ENCODE measurements at places on chromosomes 2 and 18.
A peak's percentile ranks its signal among the peaks of the same experiment; 100 is the strongest.

DNA sequence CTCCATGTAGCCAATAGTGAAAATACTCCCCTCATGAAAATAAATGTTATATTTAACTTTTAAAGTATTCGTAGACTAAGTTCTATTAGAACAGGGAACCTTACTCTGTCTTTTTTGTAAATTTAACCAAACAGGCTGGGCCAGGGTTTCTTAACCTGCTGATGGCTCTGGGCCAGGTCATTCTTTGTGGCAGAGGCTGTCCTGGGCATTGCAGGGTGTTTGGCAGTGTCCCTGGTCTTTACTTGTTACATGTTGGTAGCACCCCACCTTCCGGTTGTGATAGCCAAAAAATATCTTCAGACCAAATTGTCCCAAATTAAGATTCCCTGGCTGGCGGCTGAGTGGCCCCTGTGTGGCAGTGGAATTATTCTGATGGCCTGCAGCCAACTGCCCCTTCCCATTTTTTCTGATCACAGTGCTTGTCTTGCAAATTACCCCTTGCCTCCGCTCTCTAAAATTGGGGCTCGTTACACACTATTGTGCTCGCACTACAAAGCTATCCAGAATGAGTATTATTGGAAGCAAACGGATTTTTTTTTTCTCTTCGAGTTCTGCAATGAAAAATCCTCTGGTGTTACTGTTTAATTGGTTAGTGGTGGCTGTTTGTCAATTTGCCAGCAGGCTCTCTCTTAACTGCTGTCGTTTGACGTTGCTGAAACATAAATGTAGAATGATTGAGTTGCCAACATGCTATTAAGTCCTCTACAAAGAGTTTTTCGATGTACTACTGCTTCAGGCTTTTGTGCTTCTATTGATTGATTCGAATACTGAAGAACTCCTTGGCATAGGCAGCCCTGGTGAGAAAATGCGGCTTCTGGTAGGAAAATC is 216.9 kb downstream of the SH3RF3 start:
- H3K27me3 ChIP-seq: no peaks in the 10 kb centered on the region
- peaks cover 3% of the 10 kb centered on the region for H3K36me3 ChIP-seq
- H3K4me1 ChIP-seq: peaks cover 19% of the 10 kb centered on the region
- DNase-seq: no peak

GRCh38 chr2:166671801-166672200 is 177.8 kb upstream of the SCN7A start:
- no peak overlapping the region for H3K27ac ChIP-seq
- DNase-seq: peak; percentile 11
- no peaks in the 10 kb centered on the region for H3K27me3 ChIP-seq
- H3K4me3 ChIP-seq: no peak overlapping the region
- H3K36me3 ChIP-seq: no peaks in the 10 kb centered on the region

GRCh38 chr2:232781765-232782164 is 5.4 kb upstream of the KCNJ13 start:
- H3K4me3 ChIP-seq: no peak overlapping the region
- peaks cover 5% of the 10 kb centered on the region for H3K36me3 ChIP-seq
- no peaks in the 10 kb centered on the region for H3K27me3 ChIP-seq
- H3K27ac ChIP-seq: no peak overlapping the region
- no peaks in the 10 kb centered on the region for H3K4me1 ChIP-seq
- DNase-seq: peak; percentile 85

GRCh38 chr2:28357055-28357454 is 35.6 kb upstream of the FOSL2 start:
- H3K27ac ChIP-seq: peak overlapping the region; percentile 77
- DNase-seq: no peak
- peaks cover 24% of the 10 kb centered on the region for H3K4me1 ChIP-seq
- no peak overlapping the region for H3K4me3 ChIP-seq

DNA sequence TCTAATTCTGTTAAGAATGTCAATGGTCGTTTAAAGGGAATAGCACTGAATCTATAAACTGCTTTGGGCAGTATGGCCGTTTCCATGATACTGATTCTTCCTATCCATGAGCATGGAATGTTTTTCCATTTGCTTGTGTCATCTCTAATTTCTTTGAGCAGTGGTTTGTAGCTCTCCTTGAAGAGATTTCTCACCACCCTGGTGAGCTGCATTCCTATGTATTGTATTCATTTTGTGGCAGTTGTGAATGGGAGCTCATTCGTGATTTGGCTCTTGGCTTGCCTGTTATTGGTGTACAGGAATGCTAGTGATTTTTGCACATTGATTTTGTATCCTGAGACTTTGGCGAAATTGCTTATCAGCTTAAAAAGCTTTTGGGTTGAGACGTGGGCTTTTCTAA is 38.3 kb upstream of the WDR75 start:
- H3K27ac ChIP-seq: no peak overlapping the region
- DNase-seq: peak; percentile 66
- no peaks in the 10 kb centered on the region for H3K27me3 ChIP-seq
- H3K36me3 ChIP-seq: no peaks in the 10 kb centered on the region
- H3K4me3 ChIP-seq: no peak overlapping the region
- peaks cover 2% of the 10 kb centered on the region for H3K4me1 ChIP-seq

DNA sequence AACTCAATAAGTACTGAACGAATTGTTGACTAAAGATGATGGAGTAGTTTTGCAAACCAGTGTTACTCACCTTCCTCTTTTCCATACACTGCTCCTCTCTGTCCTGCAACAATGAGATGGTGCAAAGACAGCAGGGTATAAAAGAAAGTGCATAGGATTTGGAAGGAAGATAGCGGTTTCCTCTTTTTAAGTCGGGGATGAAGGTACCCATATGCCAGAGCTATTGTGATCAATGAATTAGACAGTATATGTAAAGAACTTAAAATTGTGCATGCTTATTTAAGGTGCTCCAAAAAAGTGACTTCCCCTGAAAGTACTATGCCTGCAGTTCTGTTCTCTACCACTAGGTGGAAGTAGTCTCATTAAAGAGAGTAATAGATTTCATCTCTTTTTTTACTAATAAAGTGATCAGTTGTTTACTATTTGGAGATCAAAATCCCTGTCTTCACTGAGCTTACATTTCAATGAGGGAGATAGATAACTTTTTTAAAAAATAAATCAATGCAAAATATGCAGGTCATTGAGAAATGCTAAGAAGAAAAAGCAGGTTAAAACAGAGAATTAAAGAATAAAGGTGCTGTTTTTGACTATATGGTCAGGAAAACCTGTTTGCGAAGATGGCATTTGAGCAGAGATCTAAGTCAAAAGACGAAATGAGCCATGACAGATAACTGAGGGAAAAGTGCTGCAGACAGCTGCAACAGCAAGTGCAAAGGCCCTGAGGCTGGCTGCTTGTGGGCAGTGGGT is 339.7 kb upstream of the SLC14A2 start:
- H3K27ac ChIP-seq: no peak overlapping the region
- H3K4me1 ChIP-seq: no peaks in the 10 kb centered on the region
- no peak overlapping the region for H3K4me3 ChIP-seq
- peaks cover 6% of the 10 kb centered on the region for H3K27me3 ChIP-seq
- peak; percentile 45 for DNase-seq

- H3K27me3 ChIP-seq: no peaks in the 10 kb centered on the region
- no peak for DNase-seq
- H3K27ac ChIP-seq: no peak overlapping the region
- H3K36me3 ChIP-seq: no peaks in the 10 kb centered on the region
- H3K4me1 ChIP-seq: no peaks in the 10 kb centered on the region
- no peak overlapping the region for H3K4me3 ChIP-seq
These were observed 13.1 kb downstream of the METAP1D start for GRCh38 chr2:172012677-172013391.

- no peak for DNase-seq
- no peaks in the 10 kb centered on the region for H3K27me3 ChIP-seq
- no peak overlapping the region for H3K27ac ChIP-seq
These were observed 35.4 kb upstream of the NT5DC4 start for GRCh38 chr2:112685271-112685884.

DNA sequence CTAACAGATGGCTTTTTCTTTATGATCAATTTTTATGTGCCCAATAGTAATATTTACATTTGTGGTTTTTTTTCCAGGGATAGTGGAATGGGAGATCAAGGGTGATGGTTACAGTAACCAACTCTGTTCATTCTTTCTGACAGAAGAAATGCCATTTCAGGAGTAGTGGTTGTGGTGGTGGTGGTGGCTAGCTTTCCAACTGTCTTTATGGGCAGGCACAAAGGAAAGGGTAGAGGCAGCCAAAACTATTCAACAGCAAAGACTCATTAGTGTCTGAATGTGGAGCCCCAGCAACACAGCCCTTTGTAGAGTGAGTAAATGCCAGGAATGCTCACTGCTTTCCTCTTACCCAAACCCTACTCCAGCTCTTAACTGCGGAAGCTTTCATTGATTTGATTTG is 227.7 kb downstream of the RND3 start:
- no peak for DNase-seq
- no peaks in the 10 kb centered on the region for H3K36me3 ChIP-seq
- H3K27me3 ChIP-seq: no peaks in the 10 kb centered on the region
- H3K4me1 ChIP-seq: peaks cover 6% of the 10 kb centered on the region
- H3K27ac ChIP-seq: peak overlapping the region; percentile 21

DNA sequence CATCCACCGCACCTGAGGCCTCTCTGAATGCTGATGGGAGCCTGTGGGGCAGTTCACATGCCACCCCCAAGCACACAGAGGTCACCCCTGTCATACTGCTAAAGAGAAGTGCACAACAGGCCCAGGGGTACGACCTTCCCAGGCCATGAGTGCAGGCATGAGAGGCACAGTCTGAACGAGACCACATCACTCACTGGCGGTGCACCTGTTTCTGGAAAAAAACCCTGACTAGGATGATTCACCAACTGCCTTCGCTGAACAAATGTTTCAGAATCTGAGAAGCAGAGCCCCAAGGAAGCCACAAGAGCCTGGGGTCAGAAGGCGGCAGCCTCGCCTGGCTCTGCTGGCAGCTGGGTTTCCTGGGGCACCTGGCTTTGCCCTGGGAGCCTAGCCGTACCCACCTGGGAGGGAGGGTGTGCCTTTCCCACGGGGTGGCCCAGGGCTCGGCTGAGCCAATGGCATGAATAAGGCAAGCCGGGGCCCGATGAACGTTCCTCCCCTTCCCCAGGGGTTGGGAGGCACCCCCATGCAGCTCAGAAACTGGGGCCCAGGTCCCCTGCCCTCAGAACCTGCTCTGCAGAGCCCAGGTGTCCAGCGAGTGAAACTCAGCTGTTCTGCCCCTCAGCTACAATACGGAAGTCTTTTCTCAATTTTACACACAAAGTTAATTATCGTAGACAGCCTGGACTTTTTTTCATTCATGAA is 73.8 kb downstream of the HDAC4 start:
- no peak overlapping the region for H3K4me3 ChIP-seq
- H3K36me3 ChIP-seq: peaks cover 11% of the 10 kb centered on the region
- H3K4me1 ChIP-seq: peaks cover 56% of the 10 kb centered on the region
- no peaks in the 10 kb centered on the region for H3K27me3 ChIP-seq

DNA sequence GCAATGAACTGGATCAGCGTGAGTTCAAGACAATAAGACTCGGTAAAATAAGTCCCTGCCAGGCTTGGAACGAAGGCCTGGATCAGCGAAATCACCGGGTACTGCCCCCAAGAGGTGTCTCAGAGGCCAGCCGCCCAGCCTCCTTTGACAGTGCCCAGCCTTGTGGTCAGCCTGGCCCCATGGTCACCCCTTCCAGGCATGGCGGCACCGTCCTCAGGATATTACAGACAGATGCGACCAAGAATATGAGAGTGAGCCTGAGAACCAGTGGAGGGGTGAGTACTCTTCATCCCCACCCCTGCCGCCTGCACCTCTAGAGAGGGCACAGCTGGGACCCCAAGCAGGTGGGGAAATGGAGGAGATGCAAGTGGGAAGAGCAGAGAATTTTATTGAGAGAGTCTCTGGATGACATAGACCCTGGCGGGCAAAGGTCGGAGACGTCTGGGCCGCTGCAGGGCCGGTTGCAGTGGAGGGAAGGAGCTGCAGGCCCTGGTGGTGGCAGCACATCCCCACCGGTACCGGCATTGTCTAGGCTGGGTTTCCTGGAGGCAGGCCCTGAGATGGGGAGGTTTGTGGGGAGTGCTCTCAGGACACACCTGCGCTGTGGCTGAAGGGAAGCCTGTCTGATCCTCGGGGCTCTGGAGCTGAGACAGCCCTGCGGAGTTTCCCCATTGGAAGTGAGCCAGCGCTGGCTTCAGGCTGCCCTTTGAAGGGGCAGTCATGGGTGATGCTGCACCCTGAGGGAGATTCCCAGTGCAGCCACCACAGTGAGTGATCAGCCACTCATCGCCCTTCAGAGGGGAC is 190.0 kb downstream of the SEPTIN10 start:
- H3K4me1 ChIP-seq: peaks cover 16% of the 10 kb centered on the region
- H3K27ac ChIP-seq: no peak overlapping the region
- H3K27me3 ChIP-seq: no peaks in the 10 kb centered on the region
- DNase-seq: no peak
- H3K36me3 ChIP-seq: peaks cover 29% of the 10 kb centered on the region

DNA sequence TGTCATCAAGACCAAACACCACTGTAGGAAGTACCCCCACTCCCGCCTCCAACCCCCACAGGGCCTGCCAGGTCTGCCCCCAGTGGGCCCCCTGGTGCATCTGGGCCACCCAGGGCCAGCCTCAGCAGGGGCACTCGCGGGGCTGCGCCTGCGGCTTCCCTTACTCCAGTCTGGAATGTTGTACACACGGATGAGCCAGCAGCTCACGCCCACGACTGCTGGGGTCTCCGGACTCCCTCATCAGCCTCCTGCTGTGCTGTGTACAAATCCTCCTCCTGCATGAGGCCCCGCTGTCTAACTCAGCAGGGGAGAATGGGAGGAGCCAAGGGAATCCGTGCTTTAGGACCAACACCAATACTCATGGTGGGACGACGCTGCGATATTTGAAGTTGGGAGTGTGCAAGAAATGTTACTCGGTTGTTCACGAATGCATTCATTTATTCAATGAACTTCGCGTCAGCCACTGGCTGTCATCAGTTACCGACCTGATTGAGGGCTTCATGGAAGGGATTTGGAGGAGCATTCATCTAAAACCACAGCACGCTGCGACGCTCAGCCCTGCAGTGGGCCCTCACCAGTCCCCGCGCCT is 654 bp upstream of the ASB1 start:
- H3K27ac ChIP-seq: peak overlapping the region; percentile 99
- H3K36me3 ChIP-seq: peaks cover 6% of the 10 kb centered on the region
- peak overlapping the region; percentile 96 for H3K4me3 ChIP-seq
- peak; percentile 68 for DNase-seq
- H3K4me1 ChIP-seq: peaks cover 11% of the 10 kb centered on the region
- H3K27me3 ChIP-seq: no peaks in the 10 kb centered on the region

GRCh38 chr18:21051620-21052019 is 60.0 kb downstream of the ROCK1 start:
- H3K36me3 ChIP-seq: no peaks in the 10 kb centered on the region
- H3K4me1 ChIP-seq: peaks cover 10% of the 10 kb centered on the region
- no peaks in the 10 kb centered on the region for H3K27me3 ChIP-seq
- DNase-seq: no peak
- no peak overlapping the region for H3K4me3 ChIP-seq
- no peak overlapping the region for H3K27ac ChIP-seq

DNA sequence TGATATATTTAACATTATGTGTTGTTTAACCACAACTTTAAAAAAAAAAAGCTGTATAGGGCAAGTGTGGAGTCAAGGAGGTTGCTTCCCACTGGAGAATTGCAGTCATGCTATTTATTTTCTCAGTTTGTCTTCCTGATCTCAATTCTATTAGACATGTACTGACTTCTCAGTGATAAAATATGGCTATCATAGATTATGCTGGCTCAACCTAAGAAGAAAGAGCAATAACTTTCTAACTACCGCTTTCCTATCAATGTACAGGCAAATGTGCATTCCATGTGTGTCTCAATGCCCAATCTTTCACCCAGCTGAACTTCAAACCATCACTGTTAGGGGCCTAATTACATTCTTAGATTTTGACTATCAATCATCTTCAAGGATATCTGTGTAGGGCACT is 201.4 kb downstream of the CTNNA2 start:
- DNase-seq: no peak
- no peak overlapping the region for H3K27ac ChIP-seq
- H3K4me3 ChIP-seq: no peak overlapping the region
- peaks cover 6% of the 10 kb centered on the region for H3K4me1 ChIP-seq
- no peaks in the 10 kb centered on the region for H3K27me3 ChIP-seq

All from IMR-90 (cell line).